HL-60 (cell line): ENCODE measurements at places on chromosomes 12 and 14.

DNA sequence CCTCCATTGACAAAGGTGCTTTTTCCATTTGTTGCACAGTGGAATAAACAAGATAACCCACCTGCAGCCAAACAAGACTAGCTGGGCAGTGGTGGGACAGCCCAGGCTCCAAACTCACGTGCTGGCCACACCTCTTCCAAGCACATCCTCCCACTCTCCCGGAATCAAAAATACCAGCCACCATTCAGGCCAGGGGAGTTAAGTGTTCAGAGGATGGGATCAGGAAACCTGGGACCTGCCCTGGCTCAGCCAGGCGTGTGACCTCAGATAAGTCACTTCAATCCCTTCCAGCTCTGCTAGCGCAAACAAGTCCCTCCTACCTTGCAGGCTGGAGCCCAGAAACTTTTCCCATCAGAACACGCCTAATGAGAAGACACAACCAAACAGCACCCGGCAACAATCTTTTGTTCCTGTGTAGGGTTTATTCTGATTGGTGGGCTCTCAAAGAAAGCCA is 43.3 kb downstream of the ACTN1 start:
- no peak for DNase-seq

DNA sequence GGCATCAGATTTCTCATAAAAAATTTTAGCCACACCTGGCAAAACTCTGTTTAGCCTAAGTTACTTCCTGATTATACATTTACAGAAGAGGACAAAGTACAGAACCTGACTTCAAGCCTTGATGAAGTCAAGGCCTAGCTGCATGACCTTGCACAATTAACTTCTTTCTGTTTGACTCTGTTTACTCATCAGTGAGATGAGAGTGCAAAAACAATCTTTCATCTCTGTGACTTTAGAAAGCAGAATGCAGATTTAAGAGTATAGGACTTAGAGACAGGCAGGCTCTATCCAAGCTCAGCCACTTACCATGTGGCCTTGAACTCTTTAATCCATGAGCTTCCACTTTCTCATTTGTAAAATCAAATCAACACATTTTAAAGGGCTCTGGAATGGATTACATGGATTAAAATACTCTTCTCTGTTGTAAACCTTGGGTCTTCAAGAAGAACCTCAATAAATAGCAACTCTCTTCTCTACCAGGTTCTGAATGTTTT is 1178.9 kb downstream of the FLRT2 start:
- DNase-seq, result no peak

DNA sequence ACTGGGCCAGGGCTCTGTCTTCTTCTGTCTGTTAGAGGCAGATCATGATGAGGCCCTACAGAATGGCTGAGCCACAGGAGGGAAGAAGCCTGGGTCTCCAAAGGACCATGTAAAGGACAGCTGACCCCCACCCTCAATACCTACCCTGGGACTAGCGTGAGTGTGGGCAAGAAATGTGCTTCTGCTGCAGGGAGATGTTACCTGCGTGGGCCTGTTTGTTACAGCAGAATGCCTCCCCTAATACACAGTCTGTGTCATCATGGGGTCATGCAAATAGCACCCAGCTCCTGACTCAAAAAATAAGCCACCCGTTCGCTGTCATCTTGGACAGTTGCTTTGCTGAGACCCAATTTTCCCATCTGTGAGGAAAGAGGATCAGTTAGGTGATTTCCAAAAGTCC is 90.6 kb downstream of the CALM1 start:
- no peak for DNase-seq

GRCh38 chr12:64665514-64665913 is 55.2 kb downstream of the RASSF3 start:
- no peak for DNase-seq

- no peak for DNase-seq
These were observed 64.4 kb downstream of the TMTC1 start for GRCh38 chr12:29719381-29719780.

DNA sequence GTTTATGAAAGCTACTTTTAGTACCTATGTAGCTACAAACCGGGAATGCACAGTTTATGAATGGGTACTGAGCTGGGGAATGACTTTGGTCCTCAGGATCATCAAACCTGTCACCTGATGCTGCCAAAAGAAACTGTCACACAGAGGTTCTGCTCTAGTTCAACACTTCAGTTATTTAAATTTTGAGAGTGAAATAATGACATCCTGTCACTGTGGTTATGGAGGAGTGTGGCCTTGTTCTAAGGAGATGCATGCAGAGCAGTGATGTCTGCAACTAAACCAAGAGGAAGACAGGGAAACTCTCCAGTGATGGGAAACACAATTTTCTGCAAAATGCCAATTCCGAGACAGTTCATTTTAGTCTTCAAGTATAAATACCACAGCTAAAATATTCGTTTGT is 4.8 kb upstream of the AEBP2 start:
- no peak for DNase-seq

DNA sequence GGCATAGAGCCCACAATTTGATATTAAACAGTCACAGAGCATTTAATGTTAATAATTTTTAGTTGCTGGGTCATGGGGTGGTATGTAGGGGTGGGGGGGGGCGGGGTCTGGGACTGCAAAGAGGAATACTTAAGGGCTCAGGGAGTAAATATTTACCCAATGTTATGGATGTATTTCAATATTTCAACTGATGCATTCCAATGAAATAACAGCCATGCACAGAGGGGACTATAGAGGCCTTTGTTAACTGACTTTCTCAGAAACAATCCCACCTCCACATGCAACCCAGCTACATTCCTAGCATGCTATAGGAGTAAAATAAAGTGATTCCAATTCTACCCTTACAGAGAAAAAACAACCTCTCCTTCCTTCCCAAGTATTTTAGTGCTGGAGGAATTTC is 7.9 kb upstream of the BBS10 start:
- DNase-seq, result no peak

DNA sequence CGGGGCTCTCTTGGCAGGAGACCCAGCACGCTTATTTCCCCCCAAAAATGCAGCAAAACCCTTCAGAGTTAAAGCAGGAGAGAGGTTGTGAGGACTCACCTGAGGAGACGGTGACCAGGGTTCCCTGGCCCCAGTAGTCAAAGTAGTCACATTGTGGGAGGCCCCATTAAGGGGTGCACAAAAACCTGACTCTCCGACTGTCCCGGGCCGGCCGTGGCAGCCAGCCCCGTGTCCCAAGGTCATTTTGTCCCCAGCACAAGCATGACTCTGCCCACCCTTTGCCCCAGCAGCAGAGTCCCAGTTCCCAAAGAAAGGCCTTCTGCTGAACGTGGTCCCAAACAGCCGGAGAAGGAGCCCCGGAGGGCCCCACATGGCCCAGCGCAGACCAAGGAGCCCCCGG is 337.7 kb downstream of the TMEM121 start:
- DNase-seq, result no peak

DNA sequence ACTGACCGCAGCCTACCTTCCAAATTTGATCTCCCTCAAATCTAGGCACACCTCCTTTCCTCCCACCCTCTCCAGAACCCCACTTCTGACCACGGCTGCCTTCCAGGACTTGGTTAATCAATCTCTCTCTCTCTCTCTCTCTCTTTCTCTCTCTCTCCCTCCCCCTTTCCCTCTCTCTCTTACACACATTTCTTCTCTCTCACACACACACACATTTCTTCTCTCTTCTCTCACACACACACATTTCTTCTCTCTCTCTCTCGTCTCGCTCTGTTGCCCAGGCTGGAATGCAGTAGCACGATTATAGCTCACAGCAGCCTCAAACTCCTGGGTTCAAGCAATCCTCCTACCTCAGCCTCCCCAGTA is 521 bp upstream of the GMFB start:
- no peak for DNase-seq

GRCh38 chr12:114414866-114415524 is 9.1 kb upstream of the TBX5 start:
- DNase-seq, result no peak

GRCh38 chr14:57018065-57018464 is 207.8 kb upstream of the OTX2 start:
- DNase-seq, result no peak

DNA sequence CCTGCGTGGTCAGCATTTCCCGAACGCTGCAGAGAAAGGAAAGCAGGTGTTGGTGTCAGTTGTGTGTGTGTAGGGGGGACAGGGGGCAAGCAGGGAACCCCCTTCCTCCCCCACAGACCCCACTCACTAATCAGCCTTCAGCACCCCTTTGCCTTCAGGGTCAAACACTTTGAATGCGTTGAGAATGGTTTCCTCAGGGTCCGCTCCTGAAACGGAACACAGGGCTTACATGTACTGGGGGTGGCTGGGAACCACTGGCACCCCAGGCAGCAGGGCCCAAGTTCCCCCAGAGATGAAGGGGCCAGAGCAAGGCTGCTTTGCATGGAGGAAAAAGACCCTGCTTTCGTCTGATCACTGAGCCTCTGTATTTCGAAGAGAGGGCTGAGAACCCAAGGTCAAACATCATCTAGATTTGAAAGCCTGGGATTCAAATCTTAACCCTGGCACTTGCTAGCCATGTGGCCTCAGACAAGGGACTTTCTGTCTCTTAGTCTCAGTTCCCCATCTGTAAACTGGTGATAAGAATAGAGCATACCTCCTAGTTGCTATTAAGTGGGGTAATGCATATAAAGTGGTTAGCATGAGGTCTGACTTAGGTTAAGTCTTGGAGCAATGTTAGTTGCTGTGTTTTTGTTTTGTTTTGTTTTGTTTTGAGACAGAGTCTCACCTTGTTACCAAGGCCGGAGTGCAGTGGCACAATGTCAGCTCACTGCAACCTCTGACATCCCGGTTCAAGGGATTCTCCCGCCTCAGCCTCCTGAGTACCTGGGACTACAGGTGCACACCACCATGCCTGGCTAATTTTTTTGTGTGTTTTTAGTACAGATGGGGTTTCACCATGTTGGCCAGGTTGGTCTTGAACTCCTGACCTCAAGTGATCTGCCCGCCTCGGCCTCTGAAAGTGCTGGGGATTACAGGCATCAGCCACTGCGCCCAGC is 7.0 kb downstream of the MYL2 start:
- no peak for DNase-seq

- DNase-seq, result no peak
These were observed 429.8 kb upstream of the PDE3A start for GRCh38 chr12:19938491-19938890.

GRCh38 chr12:74985986-74986319 is 223.7 kb downstream of the KCNC2 start:
- no peak for DNase-seq

DNA sequence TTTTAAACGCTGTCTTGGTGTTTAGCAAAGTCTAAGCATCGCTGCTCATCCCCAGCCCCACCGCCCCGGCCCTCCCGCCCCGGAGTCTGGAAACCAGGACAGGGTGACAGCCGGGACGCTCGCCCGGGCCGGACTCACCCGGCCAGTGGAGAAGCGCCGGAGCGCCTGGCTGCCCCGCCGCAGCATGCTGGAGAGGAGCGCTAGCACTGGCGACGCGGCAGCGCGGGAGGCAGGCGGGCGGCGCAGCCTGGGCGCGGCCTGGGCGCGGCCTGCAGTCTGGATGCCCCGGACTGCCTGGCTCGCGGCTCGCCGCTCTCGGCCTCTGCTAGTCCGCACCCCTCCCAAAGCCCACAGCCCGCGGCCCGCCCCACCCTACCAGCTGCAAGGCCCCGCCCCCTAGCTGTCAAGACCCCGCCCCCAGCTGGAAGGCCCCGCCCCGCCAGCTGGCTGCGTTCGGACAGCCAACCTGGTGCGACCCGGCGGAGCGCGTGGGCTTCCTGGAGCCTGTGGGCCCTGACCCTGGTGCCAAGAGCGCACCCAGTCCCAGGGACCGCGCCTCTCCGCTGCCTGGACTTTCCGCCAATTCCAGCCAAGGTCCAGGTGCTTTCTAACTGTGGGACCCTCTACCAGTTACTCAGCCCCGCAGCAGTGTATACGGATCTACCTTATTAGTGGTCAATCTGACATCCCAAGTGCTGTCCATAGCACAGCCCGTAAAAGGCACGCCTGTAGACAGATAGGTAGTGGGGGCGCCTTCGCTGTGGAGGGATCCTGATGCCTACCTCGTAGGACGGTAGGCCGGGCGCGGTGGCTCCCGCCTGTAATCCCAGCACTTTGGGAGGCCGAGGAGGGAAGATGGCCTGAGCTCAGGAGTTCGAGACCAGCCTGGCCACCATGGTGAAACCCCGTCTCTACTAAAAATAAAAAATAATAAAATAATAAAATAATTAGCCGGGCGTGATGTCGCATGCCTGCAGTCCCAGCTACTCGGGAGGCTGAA is at the start of gene ALDH1L2:
Gene ALDH1L2, minus strand, starts transcription at position 208 of the 1,000 bp plus-strand sequence. Its CDS starts 22 bp downstream, at position 186.
- DNase-seq, result peak; percentile 49

- DNase-seq, result no peak
These were observed 164.1 kb downstream of the ZFP36L1 start for GRCh38 chr14:68628605-68629310.

- DNase-seq, result no peak
These were observed 65.3 kb downstream of the DPF3 start for GRCh38 chr14:72828604-72829003.

GRCh38 chr12:27951898-27952297 is 20.6 kb downstream of the PTHLH start:
- no peak for DNase-seq
